Right atrium auricular region (tissue), 2 donors: ENCODE measurements at places on chromosomes 12 and 14.
A peak's percentile ranks its signal among the peaks of the same experiment; 100 is the strongest.

DNA sequence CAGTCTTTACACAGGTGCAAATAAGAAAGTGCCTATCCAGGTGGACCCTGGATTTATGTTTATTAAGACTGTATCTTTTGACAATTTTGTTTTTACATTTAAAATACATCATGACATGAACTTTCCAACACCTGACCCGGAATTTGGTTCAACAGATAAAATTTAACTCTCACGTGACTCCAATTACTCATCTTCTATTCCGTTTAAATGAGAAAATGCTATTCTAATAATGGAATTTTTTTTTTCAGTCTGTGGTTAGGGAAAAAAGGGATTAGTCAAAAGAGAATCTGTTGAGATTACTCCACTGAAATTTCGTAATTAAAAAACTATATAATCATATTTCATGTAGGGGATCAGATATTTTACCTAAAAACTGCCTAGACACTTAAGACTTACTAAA, 11.1 kb downstream of the VPS37B start:
- no peak overlapping the region for H3K4me3 ChIP-seq
- H3K4me1 ChIP-seq = no peaks in the 10 kb centered on the region
- no peaks in the 10 kb centered on the region for H3K36me3 ChIP-seq
- peak overlapping the region; percentile 29 for H3K27ac ChIP-seq
- no peak for DNase-seq

DNA sequence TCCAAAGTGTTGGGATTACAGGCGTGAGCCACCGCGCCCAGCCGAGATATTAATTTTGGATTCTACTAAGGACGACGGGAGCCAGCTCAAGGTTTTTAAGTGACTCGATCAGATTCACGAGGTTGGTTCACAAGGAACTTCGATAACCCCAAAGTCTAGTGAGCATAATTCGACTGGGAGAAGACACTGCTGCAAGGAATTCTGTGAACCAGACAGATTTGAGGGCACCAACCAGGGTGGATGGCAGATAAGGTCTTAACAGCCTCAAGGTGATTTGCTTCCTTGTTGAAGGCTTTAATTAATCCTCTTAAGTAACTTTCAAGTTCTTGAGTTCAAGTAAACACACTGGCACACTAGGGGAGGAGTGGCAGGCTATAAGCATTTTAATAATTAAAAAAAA, 1.1 kb upstream of the KLHDC2 start:
- H3K4me1 ChIP-seq = peaks cover 29% of the 10 kb centered on the region
- peaks cover 4% of the 10 kb centered on the region for H3K36me3 ChIP-seq
- no peak for DNase-seq
- H3K27me3 ChIP-seq = no peaks in the 10 kb centered on the region

DNA sequence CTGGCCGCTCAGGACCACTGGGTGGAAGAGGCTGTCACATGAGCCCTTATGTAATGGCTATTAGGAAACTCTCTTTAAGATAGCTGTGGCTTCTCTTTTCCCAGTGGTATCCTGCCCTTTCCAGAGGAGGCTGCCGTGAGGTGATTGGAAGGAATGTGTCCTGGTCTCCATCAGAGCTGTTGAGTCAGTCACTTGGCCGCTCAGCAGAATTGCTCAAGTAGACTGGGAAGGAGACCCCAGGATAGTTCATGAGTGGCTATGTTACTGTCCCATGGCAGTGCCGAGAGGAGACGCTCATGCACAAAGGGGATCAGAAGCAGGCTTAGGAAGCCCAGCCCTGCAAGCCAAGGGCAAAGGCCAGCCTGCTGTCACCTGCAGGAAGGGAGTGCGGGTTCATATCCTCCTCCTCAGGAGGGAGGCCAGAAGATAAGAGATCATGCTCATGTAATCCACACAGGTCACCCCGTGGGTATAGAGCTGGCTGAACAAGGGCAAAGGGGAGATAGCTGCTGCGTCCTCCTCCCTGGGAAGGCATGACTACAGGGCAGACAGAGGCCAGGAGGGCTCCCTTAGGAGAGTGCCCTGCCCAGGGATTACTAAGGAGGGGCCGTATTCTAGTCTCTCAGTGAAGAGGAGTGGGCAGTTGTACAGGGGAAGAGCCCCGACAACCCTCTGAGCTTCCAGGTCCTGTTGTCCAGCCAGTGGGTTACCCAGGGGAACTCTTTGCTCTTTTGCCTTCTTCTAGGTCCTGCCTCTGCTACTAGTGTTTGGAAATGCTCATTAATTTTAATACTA, 137.0 kb upstream of the MAX start:
- H3K27me3 ChIP-seq = no peaks in the 10 kb centered on the region
- DNase-seq = peak; percentile 65
- H3K4me1 ChIP-seq = peaks cover 20% of the 10 kb centered on the region

GRCh38 chr12:102954134-102954533, 3.3 kb upstream of the ASCL1 start:
- H3K4me3 ChIP-seq = no peak overlapping the region
- DNase-seq = no peak
- no peaks in the 10 kb centered on the region for H3K36me3 ChIP-seq
- peaks cover 2% of the 10 kb centered on the region for H3K27me3 ChIP-seq
- H3K4me1 ChIP-seq = peaks cover 32% of the 10 kb centered on the region

DNA sequence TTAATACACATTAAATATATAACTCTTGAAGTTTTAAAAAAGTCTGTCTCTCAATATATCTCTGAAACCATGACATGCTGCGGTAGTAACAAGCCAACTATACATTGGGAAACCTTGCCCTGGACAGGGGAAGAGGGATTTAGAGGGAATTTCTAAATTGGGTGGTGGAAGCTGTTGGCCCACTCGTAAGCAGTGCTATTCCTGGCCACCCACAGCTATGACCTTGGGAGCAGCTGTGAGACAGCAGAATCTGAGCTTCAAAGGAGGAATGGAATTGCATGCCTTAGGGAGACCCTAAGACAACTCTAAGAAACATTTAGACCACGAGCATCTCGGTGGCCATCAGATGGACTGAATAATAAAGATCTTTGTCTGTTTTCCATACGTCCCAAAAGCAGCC, 15.8 kb upstream of the GCH1 start:
- H3K27ac ChIP-seq = no peak overlapping the region
- no peaks in the 10 kb centered on the region for H3K36me3 ChIP-seq
- H3K27me3 ChIP-seq = no peaks in the 10 kb centered on the region
- no peak overlapping the region for H3K4me3 ChIP-seq

DNA sequence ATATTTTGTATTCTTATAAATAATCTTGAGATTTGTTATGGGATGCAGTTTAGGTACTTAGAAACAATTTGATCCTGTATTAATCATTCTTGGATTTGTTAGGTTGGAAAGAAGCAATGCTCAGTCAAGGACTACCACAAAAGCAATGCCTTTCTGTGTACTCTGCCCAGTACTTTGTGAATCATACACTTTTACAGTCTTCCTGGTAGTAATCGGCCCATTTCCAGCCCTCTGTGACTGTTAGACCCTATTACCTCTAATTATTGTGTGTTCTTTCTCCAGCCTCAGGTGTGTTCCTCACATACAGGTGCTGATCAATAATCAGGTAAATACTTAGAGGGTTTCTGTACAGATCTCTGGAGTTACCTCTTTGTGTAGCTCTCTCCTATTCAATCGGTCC, 609.0 kb downstream of the KCNH5 start:
- no peak for DNase-seq
- no peak overlapping the region for H3K27ac ChIP-seq

DNA sequence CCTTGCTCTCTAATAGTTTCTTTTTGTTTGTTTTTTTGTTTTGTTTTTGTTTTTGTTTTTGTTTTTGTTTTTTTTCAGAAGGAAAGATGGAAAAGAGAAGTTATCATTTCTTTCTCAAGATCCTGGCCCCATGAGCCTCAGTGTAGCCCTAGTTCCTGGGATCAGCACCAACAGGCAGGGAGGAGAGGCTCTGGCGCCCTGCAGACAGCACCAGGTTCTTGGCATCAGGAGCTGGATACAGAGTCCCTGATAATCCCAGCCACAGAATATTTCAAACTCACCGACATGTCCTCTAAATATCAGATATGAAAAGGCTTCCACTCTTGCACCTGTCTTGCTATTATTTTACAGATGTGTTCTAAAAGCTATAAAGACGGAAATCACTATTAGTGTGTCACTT, 52.7 kb downstream of the FOXN3 start:
- H3K4me3 ChIP-seq = no peak overlapping the region
- no peaks in the 10 kb centered on the region for H3K4me1 ChIP-seq
- H3K27ac ChIP-seq = no peak overlapping the region
- H3K27me3 ChIP-seq = no peaks in the 10 kb centered on the region
- no peak for DNase-seq
- H3K36me3 ChIP-seq = no peaks in the 10 kb centered on the region

- no peaks in the 10 kb centered on the region for H3K27me3 ChIP-seq
- H3K27ac ChIP-seq = no peak overlapping the region
- H3K4me1 ChIP-seq = no peaks in the 10 kb centered on the region
- DNase-seq = no peak
Measured at GRCh38 chr12:44225149-44225510, 389.2 kb downstream of the TMEM117 start.

DNA sequence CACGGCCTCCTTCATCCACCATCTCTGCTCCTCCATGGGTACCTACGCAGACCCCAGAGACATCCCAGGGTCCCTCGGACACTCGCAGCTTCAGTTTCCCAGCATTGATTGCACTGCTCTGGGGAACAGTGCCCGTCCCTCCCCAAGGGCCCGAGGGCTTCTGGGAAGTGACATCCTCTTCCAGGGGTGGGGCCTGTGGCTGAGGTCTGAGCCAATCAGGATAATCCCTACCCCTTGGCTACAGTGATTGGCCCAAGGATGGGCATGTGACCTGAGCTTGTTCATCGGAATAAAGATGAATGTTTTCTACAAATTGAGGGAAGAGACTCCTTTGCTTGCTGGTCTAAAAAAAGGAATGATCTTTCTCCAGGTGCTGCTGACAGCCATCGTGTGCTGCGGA, 37.3 kb upstream of the MYL2 start:
- H3K27me3 ChIP-seq = no peaks in the 10 kb centered on the region
- H3K4me1 ChIP-seq = no peaks in the 10 kb centered on the region
- no peak overlapping the region for H3K27ac ChIP-seq
- H3K4me3 ChIP-seq = no peak overlapping the region
- no peaks in the 10 kb centered on the region for H3K36me3 ChIP-seq

- no peaks in the 10 kb centered on the region for H3K36me3 ChIP-seq
- DNase-seq = no peak
- H3K27me3 ChIP-seq = peaks cover 27% of the 10 kb centered on the region
- H3K27ac ChIP-seq = no peak overlapping the region
Measured at GRCh38 chr12:113479590-113480335, 8.1 kb upstream of the LHX5 start.

GRCh38 chr12:116878567-116879508, 2.4 kb downstream of the HRK start:
- peak overlapping the region; percentile 34 for H3K4me3 ChIP-seq
- H3K4me1 ChIP-seq = peaks cover 41% of the 10 kb centered on the region
- DNase-seq = no peak
- no peak overlapping the region for H3K27ac ChIP-seq
- no peaks in the 10 kb centered on the region for H3K36me3 ChIP-seq

DNA sequence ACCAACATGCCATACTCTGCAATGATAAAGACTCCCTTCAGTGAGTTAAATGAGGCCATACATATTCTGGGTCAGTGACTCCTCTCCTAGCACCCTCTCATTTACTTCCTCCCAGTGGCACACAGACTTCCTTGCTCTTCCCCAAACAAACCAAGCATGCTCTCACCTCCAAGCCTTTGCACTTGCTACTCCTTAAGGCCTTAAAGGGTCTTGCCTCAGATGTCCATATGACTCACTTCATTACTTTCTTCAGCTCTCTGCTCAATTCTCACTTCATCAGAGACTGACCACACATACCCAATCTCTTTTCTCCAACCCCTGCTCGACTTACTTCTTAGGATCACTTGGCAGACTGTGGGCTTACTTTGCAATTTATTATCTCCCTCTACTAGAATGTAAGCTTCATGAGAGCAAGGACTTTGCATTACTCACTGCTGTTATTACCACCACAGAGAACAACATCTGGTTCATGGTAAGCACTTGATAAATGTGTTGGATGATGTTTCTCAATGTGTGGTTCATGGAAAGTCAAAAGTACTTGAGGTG, 22.8 kb downstream of the DDX24 start:
- peaks cover 92% of the 10 kb centered on the region for H3K36me3 ChIP-seq
- no peaks in the 10 kb centered on the region for H3K27me3 ChIP-seq
- no peak overlapping the region for H3K27ac ChIP-seq
- no peak overlapping the region for H3K4me3 ChIP-seq

DNA sequence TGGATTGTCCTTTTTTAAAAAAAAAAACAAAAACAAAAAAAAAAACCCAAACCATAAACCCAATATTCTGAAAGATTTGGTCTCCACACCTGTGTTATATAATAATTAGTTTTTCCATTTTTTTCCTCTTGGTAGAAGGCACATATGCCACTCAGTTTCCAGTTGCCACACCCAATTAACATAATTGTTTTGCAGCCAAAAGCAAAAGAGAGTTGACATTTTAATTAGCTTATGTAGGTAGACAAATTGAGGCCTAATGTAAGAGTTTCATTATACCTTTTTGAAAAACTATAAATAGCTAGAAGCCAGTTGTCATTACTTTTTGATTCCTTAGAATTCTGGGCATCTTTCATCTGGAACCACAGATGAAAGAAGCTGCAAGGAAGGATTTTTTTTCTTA, 21.0 kb downstream of the PTPN11 start:
- H3K27me3 ChIP-seq = no peaks in the 10 kb centered on the region
- H3K27ac ChIP-seq = no peak overlapping the region
- no peaks in the 10 kb centered on the region for H3K4me1 ChIP-seq
- DNase-seq = no peak
- H3K4me3 ChIP-seq = no peak overlapping the region

DNA sequence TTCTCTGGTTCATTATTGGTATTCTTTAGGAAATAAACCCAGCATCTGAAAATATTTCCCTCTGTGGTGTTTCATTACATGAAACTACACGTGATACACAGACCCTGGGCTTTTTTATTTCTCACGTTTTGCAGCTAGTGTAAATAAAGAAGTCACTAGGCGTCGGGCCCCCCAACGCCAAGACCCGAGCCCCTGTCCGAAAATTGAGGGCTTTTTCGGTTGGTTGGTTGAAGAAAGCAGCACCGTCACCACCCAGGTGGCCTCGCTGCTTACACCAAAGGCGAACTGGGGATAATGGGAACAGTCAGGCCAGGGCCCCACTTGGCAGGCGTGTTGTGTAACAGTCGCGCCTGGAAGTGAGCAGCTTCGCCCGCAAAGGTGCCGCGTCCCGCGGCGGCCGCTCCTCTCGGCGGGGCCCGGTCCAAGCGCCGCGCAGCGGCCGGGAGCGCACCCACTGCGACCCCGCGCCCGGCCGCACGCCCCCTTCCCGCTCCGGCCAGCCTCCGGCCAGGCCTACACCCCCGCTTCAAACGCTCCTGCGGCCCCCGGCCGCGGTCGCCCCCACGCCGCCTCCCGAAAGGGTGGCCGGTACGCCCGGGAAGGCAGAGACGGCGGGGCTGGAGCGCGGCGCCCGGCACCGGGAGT, 1.2 kb downstream of the DUSP16 start:
- peak overlapping the region; percentile 72 for H3K4me3 ChIP-seq
- H3K27me3 ChIP-seq = no peaks in the 10 kb centered on the region
- no peaks in the 10 kb centered on the region for H3K36me3 ChIP-seq
- peak overlapping the region; percentile 100 for H3K27ac ChIP-seq
- H3K4me1 ChIP-seq = no peaks in the 10 kb centered on the region

- H3K27ac ChIP-seq = no peak overlapping the region
- peaks cover 16% of the 10 kb centered on the region for H3K36me3 ChIP-seq
- no peak overlapping the region for H3K4me3 ChIP-seq
Measured at GRCh38 chr12:110010853-110011723, 11.9 kb downstream of the ANKRD13A start.

GRCh38 chr12:76757694-76758093, 6.2 kb upstream of the ZDHHC17 start:
- H3K27ac ChIP-seq = no peak overlapping the region
- no peaks in the 10 kb centered on the region for H3K27me3 ChIP-seq
- H3K4me1 ChIP-seq = peaks cover under 1% of the 10 kb centered on the region
- DNase-seq = no peak
- no peak overlapping the region for H3K4me3 ChIP-seq
